ENCODE measurements at places on chromosomes 6 and 20. TPM values are rescaled to one million over a fixed set of nuclear protein-coding genes. Genes with fewer than 3 reads are reported as not detected.

ZNF337 gene
- total RNA-seq, result 21.2 TPM

COL9A3 gene
- total RNA-seq, result 5.3 TPM

APCDD1L gene
- total RNA-seq, result not detected

SLC35F1 gene
- 2.1 TPM for total RNA-seq

KLHDC3 gene
- total RNA-seq, result 93.1 TPM

RIPPLY2 gene
- total RNA-seq, result not detected

TFAP2D gene
- total RNA-seq, result not detected

GPX5 gene
- total RNA-seq, result not detected

CHRNA4 gene
- 6.3 TPM for total RNA-seq

DNA sequence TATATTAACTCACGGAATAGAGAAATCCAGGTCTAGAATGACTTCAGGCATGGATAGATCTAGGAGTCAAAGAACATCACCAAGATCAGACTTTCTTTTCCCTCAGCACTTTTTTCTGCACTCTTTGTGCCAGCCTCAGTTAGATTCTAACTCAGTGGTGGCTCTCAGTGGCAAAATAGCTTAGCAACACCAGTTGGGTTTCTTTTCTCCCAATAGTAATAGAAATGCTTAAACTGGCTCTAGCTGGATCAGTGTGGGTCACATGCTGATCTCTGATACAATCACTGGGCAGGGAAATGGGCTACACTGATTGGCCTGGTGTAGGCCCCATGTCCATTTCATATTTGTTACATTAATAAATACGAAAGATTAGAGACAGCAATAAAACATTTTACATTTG lies 44.2 kb upstream of the ARFGEF2 start:
- no peaks in the 10 kb centered on the region for H3K27me3 ChIP-seq
- H3K4me3 ChIP-seq, result no peak overlapping the region
- peak; percentile 44 for DNase-seq
- H3K27ac ChIP-seq, result no peak overlapping the region
- peaks cover 11% of the 10 kb centered on the region for H3K4me1 ChIP-seq

DNA sequence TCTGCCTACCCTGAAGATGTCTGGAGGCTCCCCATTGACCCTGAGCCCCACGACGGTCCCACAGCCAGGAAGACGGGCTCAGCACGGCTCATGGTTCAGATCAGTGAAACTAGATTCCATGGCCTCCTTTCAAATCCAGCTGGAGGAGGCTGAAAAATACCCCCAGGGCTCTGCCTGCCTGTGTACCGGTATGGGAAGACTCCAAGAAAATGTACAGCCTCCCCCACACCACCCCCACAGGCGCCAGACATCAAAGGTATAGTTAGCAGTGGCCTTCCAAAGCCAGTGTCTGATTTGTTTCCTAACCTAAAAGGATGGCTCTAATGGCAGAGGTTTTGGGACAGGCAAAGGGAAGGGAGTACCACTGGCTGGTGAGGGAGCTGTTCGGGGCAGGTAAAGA lies 86.2 kb upstream of the SNAP25 start:
- H3K27me3 ChIP-seq, result no peaks in the 10 kb centered on the region
- DNase-seq, result no peak
- H3K4me3 ChIP-seq, result no peak overlapping the region

DNA sequence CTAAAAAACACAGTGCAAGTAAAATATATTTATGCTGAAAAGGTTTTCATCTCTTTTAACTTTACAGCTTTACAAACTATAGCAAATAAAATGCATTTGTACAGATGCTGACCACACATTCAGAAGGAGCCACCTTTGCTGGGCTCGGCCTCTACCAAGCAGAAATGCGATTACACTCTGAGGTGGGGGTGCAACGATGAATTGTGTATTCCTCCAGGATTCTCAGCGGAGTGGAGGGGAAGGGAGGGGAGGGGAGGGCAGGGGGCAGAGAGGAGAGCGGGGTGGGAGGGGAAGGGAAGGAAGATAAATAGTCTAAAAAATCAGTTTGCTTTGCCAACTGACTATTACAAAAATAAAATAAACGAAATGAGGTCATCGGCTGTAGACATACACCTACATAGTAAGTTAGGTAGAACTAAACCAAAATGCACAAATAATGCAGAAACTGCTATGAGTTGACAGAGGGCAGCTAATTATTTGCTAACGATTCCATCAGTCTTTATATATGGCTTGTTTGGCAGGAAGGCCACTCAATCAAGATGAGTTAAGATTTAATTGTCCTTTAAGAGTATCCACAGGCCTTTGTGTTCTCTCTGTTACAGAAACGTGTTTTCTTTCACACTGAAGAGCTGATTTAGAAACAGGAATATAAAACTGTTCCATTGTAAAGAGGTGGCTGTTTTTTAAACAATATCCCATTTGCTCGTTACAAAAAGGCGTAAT lies 90.1 kb downstream of the TAF4 start:
- no peaks in the 10 kb centered on the region for H3K4me1 ChIP-seq
- no peak overlapping the region for H3K27ac ChIP-seq
- H3K27me3 ChIP-seq, result no peaks in the 10 kb centered on the region
- H3K4me3 ChIP-seq, result no peak overlapping the region
- no peak for DNase-seq

- peaks cover 3% of the 10 kb centered on the region for H3K4me1 ChIP-seq
- H3K4me3 ChIP-seq, result no peak overlapping the region
- no peaks in the 10 kb centered on the region for H3K27me3 ChIP-seq
- H3K36me3 ChIP-seq, result no peaks in the 10 kb centered on the region
Measured at GRCh38 chr6:109389650-109390274, 7.5 kb upstream of the CD164 start.

DNA sequence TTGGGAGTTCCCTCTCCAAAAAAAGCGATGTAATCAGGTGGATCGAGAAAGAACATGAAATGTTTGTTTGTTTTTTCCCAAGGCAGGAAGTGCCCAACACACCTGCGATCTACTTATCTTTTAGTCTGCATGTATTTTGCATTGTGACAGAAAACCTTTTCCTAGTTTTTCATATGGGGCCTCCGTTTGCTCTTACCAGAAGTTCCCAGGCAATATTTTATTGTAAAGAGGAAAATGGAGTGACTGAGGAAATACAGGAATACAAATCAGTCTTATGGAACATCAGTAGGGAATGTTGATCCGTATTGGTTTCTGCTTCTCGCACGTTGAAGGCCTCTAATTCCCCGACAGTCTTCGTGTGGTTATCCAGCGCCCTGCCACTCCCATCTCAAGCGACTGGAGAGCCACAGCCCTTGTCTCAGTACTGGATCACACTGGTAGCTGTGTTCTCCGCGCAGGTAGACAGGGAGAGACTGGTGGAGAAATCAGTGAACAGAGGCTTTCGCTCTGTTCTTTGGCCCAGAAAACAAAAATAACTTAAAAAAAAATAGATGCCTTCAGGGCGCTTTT lies 107.4 kb downstream of the TRIM27 start:
- no peak overlapping the region for H3K27ac ChIP-seq
- H3K27me3 ChIP-seq, result peaks cover 37% of the 10 kb centered on the region
- H3K4me1 ChIP-seq, result no peaks in the 10 kb centered on the region
- no peak for DNase-seq

DNA sequence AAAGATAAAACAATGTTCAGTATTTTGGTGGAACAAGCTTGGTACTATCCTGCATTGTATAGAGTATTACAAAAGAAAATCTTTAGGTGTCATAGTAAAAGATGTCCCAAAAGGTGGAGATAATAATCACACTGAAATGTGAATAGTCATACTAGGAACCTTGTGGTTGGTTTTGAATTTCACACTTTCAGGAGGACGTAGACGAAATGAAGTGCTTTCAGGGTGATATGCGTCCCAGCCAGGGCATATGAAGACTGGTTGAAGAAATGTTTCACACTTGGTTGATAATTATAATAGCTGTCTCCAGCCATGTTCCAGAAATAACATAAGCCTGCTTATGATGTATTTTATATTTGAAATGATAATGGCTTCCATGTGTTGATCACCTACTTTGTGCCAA lies 60.4 kb downstream of the SCAND1 start:
- H3K27ac ChIP-seq, result no peak overlapping the region
- H3K4me1 ChIP-seq, result peaks cover under 1% of the 10 kb centered on the region
- no peaks in the 10 kb centered on the region for H3K36me3 ChIP-seq
- H3K4me3 ChIP-seq, result no peak overlapping the region
- no peak for DNase-seq

- H3K27ac ChIP-seq, result peak overlapping the region; percentile 60
Measured at GRCh38 chr6:41577356-41578216, 31.4 kb downstream of the FOXP4 start.

DNA sequence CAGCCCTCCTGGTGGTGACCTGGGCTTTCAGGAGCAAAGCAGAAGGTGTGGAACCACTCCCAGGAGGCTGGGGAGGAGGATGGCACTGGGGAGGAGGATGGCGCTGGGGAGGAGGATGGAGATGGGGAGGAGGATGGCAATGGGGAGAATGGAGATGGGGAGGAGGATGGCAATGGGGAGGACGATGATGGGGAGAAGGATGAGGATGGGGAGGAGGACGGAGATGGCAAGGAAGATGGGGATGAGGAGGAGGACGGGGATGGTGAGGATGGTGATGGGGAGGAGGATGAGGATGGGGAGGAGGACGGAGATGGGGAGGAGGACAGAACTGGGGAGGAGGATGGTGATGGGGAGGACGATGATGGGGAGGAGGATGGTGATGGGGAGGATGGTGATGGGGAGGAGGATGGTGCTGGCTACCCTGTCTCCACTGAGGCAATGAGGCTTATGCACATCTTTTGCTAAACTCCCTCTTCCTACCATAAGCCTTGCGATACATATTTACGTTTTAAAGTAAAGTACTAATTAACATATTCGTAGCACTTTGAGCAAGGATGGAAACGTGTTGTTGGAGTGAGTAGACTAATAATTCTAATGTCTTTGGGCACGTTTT lies 7.4 kb downstream of the SMOC2 start:
- no peaks in the 10 kb centered on the region for H3K27me3 ChIP-seq
- H3K36me3 ChIP-seq, result no peaks in the 10 kb centered on the region
- DNase-seq, result no peak

DNA sequence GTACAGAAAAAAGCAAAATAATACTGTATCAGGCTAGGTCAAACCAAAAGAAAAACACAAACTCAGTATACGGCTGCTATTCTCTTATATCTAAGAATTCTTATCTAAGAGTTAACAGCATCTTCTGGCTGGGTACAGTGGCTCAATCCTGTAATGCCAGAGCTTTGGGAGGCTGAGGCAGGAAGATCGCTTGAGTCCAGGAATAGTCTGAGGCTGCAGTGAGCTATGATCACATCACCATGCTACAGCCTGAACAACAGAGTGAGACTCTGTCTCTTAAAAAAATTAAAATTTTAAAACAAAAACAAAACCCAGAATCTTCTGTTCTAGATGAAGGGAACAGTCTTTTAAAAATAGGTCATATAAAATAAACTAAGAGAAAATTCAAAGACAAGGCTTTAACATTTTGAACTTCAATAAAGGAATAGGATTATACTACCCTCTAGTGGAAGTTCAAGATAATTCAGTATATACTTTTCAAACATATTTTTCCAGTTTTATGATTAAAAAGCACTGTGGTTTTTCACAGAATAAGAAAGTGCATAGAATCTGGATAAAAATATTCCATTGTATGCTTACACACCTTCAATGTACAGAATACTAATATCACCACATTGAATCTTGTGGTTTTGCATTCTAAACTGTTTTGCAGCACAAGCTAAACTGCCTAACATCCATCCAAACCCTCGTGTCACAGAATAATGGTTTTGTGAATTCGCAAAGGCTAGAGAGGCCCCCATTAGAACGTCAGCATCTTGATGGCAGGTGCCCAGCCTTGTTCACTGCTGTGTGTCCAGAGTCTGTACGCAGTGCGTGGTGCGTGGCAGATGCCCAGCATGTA lies 39.3 kb downstream of the DTNBP1 start:
- H3K27me3 ChIP-seq, result no peaks in the 10 kb centered on the region
- peaks cover 16% of the 10 kb centered on the region for H3K4me1 ChIP-seq
- no peak overlapping the region for H3K4me3 ChIP-seq

GRCh38 chr20:4375881-4376280 lies 345.8 kb upstream of the PRND start:
- no peak overlapping the region for H3K4me3 ChIP-seq
- no peaks in the 10 kb centered on the region for H3K4me1 ChIP-seq
- H3K36me3 ChIP-seq, result no peaks in the 10 kb centered on the region
- DNase-seq, result no peak
- no peak overlapping the region for H3K27ac ChIP-seq

- H3K4me1 ChIP-seq, result no peaks in the 10 kb centered on the region
- H3K4me3 ChIP-seq, result no peak overlapping the region
- H3K36me3 ChIP-seq, result no peaks in the 10 kb centered on the region
- H3K27ac ChIP-seq, result no peak overlapping the region
- no peaks in the 10 kb centered on the region for H3K27me3 ChIP-seq
- DNase-seq, result no peak
Measured at GRCh38 chr6:73028893-73029450, 196.3 kb downstream of the KHDC1L start.

- no peak overlapping the region for H3K27ac ChIP-seq
- H3K4me1 ChIP-seq, result no peaks in the 10 kb centered on the region
- H3K36me3 ChIP-seq, result no peaks in the 10 kb centered on the region
- no peak overlapping the region for H3K4me3 ChIP-seq
- no peaks in the 10 kb centered on the region for H3K27me3 ChIP-seq
- no peak for DNase-seq
Measured at GRCh38 chr6:43469947-43470346, 7.4 kb upstream of the TJAP1 start.

DNA sequence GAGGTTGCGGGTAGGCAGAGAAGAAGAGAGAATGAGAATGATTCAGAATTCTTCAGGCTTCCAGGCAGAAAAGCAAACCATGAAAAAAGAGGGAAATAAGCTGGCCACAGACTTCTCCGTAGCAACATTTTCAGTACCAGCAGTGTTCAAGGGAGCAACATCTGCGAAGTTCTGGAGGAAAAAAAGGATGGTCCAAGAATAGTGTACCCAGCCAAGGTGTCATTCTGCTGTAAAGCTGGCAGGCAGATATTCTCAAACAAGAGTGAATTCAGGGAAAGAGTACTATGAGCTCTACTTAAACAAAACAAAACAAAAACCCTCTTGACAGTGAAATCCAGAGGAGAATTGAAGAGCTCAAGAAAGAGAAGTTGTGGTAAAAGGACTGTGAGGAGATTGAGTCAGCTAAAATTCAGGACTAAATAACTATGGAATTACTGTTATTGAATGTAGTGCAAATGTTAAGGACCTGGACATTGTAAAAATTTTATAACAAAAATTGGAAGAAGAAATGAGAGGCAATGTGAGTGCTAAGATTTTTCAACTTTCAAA lies 86.5 kb downstream of the ATRN start:
- H3K36me3 ChIP-seq, result no peaks in the 10 kb centered on the region
- DNase-seq, result no peak
- H3K27ac ChIP-seq, result no peak overlapping the region

DNA sequence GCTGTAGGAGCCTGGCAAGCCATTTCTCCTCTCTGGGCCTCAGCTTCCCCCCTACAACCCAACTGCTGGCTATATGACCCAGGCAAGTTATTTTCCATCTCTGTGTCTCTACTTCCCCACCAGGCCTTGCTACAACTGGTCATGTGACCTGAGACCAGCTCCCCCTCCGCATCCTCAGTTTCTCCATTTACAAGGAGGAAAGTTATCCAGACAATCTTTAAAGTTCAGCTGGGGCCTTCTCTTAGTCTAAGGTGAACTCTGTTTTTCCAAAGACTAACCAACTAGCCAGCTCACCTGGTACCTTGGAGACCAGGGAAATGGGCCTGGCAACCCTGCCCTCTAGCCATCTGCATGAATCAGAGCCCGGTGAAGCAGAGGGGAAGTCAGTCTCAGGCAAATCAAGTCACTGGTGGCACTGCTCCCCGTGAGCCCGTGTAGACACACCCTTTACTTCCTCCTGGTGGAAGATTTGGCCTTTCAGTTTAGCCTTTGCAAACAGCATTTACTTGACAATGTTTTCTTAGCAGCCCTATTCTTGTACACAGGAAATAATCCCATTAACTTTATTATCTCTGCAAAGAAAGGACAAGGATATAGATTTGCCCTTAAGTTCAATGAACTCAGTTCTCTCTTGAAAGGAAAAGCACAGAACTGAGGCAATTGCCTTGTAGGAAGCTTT lies 157.7 kb downstream of the VEGFA start:
- no peak for DNase-seq
- H3K36me3 ChIP-seq, result no peaks in the 10 kb centered on the region
- H3K4me3 ChIP-seq, result no peak overlapping the region
- peaks cover 19% of the 10 kb centered on the region for H3K4me1 ChIP-seq
- no peak overlapping the region for H3K27ac ChIP-seq
